ENCODE measurements at places on chromosomes 6 and 20. TPM values are rescaled to one million over a fixed set of nuclear protein-coding genes. Genes with fewer than 3 reads are reported as not detected.

Gene CENPW
- 54.8 TPM for total RNA-seq

Gene HLA-DRA
- 20.8 TPM for total RNA-seq

Gene CPXM1
- 1.5 TPM for total RNA-seq

Gene DYNLT2
- total RNA-seq: 2.1 TPM

Gene HLA-DRB1
- 27.2 TPM for total RNA-seq

Gene EFCAB8
- total RNA-seq: 0.37 TPM

Gene FAM229B
- total RNA-seq: 3.1 TPM

Gene ZNF451
- 57.7 TPM for total RNA-seq

DNA sequence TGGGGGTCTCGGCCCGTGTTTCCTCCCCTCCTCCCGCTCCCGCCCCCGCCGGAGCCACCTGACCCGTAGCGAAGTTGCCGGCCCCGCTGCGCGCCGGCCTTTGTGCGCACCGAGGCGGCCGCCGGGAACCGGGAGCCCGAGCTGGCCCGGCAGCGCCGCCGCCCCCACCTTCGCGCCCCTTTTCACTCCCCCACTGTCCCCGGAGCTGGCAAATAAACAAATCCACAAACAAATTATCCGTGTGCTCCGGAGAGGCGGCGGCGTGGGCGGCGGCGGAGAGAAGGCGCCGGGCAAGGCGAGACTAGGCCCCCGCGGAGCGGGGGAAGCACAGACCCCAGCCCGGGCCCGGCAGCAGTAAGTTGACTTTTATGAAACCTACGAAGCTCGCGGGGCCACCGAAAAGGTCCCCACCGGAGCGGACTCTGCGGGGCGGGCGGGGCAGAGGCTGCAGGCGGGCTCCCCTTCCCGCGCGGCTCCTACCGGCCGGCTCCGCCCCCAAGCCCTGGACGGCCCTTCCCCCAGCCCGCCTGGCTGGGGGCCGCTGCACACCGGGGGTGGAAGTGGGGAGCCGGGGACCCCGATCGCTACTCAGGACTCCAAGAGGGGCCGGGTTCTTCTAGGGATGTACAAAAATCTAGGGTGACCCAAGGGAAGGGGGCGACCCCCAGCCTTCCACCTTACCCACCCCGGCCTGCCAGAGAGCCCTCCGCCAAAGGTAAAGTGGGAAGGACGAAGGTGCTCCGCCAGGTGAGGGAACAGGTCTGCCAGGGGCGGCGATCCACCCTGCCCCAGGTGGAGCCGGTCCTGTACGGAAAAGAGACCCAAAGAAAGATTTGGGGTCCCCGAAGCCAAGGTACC, 40.7 kb downstream of the YTHDF1 start:
- no peak for DNase-seq

GRCh38 chr6:41635365-41635764, 2.9 kb upstream of the MDFI start:
- DNase-seq: no peak

- DNase-seq: peak; percentile 85
Measured at GRCh38 chr6:11537229-11538051, at the start of gene TMEM170B. TSS of gene TMEM170B (plus strand) at chr6:11537749. CDS start at chr6:11538278, 529 bp downstream.

GRCh38 chr6:170026751-170027646, 263.9 kb downstream of the DLL1 start:
- DNase-seq: no peak

DNA sequence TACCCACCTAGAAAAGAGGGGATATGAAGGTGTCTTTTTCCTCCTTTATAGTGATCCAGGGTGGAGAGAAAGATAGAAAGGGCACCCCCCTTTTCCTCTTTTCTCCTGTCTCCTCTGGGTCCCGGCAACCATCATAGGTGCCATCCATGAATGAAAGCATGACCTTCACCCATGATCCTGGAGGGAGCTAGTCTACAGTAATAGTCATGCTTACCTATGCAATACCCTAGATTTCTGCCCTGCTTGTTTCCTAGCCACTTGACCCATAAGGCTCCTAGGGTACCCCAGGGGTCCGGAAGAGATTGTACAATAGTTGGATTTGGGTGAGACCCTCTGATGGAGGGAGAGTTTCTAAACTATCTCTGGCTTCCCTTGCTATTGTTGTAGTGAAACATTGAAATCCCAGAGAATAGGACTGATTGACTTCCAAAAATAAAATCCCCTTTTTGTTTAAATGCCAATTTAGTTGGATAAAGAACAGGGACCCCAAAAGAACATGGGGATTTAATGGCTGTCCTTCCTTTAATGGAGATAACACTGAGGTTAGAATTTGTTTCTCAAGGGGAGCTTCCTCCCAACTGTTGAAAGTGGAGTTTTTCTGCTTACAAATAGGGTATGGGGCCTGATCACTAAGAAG, 366.8 kb upstream of the KHDRBS2 start:
- no peak for DNase-seq

DNA sequence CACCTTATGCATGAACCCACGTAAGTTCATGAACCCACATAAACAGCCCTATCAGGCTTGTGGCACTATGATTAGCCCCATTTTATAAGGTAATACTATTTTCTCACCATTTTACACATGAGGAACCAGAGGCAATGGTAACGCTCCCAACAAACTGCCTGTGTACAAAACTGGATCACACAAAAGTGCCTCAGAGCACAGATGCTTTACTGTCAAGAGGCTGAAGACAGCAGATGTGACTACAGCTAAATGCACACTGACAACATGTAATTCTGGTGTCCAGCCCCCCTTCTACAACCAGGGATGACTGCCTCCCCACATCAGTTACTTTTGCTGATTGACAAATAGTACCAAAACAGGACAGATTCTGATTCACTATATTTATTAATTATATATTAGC, 69.6 kb downstream of the GMDS start:
- DNase-seq: no peak

GRCh38 chr6:157198425-157199279, 124.7 kb downstream of the TMEM242 start:
- DNase-seq: no peak

GRCh38 chr6:137715589-137716045, 151.4 kb upstream of the TNFAIP3 start:
- peak; percentile 48 for DNase-seq

GRCh38 chr6:148389086-148389485, 46.4 kb downstream of the SASH1 start:
- no peak for DNase-seq

GRCh38 chr6:71171497-71172070, 117.0 kb upstream of the OGFRL1 start:
- no peak for DNase-seq

DNA sequence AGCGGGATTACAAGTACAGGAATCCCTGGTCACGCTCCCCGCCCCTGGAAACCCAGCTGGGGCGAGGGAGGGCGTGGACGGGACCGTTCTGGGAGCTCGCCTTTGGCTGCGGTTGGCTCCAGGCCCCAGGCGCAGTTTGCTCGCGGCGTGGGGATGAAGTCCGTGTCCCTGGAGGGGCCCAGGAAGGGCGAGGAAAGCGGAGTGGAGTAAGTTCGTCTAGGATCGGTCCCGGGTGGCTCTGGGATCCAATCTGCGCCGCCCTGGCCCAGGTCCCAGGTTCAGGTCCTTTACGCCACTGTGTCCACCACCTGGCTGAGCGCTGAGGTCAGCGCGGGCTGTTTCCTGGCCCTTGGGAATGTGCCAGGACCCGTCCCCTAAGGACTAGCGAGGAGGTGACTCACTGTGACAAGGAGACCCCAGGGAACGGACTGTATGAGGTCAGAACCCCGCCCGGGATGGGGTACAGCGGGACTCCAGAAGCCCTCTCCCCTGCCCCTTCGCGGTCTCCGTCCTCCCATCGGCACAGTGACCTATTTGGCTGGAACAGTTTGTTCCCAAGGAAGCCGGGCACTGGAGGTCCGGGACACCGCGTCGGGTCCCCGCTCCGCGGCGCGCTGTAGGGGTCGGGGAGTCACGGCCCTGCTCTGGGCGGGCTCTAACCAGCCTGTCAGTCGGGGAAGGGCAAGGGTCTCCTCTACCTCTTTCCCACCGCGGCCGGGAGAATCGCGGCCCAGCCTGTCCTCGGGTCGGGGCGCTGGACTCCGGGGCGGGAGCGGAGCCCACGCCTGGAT, 724 bp downstream of the CDKN1A start:
- DNase-seq: peak; percentile 30

DNA sequence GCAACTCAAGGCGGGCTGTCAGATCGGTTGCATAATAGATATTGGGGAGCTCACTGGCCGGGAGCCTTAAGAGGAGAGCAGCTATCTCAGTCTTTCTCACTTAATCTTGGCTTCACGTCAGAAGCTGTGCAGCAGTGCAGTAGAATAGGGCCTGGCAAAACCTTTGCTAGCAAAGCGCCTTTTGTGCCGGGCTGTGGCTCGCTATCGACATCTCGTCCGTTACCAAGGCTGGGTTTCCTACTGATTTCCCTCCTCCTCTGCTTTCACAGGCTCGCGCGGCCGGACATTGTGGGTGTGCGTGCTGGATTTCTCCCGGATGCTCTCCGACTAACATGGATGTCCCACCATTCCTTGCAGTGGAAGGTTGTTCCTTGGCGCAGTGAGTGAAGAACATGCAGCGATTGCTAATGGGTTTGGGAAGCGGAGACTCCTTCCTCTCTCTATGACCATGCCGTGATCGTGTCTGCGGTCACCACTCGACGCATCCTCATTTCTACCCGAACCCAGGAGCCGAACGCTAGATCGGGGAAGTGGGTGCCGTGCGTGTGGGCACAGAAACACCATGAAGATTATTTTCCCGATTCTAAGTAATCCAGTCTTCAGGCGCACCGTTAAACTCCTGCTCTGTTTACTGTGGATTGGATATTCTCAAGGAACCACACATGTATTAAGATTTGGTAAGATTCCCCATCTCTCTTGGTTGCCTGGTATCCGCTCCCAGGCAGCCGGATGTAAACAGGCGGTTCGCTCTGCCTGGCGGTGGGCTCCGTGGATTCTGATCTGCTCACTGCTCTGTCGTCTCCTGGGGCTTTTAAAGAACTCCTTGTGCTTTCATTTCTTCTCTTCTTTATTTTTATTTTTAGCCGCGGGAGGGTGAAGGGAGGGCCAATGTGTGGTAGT, 5.5 kb downstream of the GRIK2 start:
- DNase-seq: no peak

- no peak for DNase-seq
Measured at GRCh38 chr6:160238761-160239751, 19.6 kb downstream of the SLC22A2 start.

GRCh38 chr6:70180901-70181599, 121.8 kb downstream of the COL9A1 start:
- DNase-seq: no peak

DNA sequence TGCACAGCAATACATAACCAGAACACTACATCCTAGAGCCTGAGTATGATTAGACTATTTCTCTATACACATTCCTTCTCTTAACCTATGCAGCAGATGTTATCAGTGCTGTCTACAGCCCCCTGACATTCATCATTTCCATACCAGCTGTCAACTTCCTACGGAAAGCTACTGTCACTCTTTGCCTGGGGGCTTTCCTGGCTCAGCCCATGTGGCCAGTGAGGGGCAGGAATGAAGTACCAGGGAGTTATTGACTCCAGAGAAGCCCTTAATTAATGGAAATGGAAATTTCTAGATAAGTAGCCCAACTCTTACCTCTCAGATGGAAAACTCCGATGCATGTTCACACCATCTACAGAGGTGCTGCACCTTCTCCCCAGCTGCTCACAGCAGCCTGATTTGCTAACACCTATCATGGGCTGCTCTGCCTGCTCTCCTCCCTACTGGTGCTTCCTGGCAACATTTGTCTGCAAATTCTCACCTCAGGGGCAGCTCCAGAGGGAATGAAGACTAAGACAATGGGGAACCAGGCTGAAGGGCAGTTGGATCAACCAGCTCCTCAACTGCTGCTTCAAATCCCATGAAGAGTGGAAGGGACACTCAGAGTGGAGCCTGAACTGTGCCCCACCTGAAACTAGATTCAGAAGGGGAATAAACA, 59.6 kb downstream of the LINC00237 start:
- DNase-seq: no peak

GRCh38 chr20:45818239-45818638, 5.8 kb downstream of the UBE2C start:
- no peak for DNase-seq

- no peak for DNase-seq
Measured at GRCh38 chr6:82372656-82373055, 9.0 kb downstream of the TPBG start.

DNA sequence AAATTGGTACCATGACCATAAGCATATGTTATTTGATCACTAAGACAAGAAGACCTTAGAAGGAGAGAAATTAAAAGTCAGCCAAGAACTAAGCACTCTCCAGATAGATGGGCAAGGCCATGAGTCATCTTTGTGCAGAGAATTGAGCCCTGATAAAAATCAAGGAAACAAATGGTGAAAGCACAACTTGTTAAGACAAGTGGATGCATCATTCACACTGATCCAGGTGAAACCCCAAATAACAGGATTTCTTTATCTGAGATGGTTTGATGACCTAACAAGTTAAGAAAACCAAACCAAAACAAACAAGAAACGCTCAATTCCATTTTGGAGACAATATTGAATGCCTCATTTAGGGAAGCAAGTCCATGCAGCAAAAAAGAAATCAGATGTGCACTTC, 121.6 kb downstream of the ADAT2 start:
- DNase-seq: no peak

GRCh38 chr6:71404145-71404966, 115.7 kb downstream of the OGFRL1 start:
- no peak for DNase-seq

DNA sequence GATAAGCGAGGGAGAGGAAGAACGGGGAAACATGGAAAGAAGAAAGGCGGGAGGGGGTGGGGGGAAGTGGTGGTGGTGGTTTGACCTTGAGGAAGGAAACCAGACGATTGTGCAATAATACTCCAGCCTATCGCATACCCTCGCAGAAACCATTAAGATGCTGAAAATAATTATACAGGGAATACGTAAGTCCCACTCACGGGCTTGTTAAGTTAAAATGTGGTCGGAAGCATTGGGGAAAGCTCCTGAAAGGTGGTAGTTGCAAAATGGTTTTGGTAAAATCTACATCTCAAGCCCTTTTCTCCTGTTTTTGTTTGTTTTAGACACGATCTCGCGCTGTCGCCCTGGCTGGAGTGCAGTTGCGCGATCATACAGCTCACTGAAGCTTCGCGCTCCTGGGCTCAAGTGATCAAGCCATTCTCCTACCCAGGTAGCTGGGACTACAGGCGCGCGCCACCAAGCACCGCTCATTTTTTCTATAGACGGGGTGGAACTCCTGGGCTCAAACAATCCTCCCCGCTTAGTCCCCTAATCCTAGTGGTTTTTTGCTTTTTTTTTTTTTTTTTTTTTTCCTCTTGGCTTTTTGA, 128.9 kb upstream of the ZNF184 start:
- DNase-seq: no peak

GRCh38 chr20:53874706-53875105, 195.7 kb downstream of the BCAS1 start:
- DNase-seq: no peak
